Activated CD8-positive, alpha-beta memory T cell treated with anti-CD3 and anti-CD28 coated beads for 48 hours (primary cell): ENCODE measurements at places on chromosomes 4 and X.

DNA sequence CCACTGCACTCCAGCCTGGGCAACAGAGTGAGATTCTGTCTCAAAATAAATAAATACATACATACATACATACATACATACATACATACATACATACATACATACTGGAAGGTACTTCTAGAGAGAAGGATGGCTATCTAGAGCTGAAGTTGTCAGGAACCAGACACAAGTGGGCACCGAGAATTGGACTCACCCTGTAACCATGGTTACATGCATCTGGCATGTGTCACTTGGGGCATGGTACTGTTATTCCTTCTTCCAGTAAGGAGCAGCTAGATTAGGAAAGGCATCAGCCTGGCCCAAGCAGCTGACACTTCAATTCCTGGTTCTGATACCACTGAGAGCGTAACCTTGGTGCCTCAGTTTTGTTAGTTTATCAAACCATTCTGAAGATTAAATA, 127.1 kb downstream of the SH3KBP1 start:
- no peak for DNase-seq

DNA sequence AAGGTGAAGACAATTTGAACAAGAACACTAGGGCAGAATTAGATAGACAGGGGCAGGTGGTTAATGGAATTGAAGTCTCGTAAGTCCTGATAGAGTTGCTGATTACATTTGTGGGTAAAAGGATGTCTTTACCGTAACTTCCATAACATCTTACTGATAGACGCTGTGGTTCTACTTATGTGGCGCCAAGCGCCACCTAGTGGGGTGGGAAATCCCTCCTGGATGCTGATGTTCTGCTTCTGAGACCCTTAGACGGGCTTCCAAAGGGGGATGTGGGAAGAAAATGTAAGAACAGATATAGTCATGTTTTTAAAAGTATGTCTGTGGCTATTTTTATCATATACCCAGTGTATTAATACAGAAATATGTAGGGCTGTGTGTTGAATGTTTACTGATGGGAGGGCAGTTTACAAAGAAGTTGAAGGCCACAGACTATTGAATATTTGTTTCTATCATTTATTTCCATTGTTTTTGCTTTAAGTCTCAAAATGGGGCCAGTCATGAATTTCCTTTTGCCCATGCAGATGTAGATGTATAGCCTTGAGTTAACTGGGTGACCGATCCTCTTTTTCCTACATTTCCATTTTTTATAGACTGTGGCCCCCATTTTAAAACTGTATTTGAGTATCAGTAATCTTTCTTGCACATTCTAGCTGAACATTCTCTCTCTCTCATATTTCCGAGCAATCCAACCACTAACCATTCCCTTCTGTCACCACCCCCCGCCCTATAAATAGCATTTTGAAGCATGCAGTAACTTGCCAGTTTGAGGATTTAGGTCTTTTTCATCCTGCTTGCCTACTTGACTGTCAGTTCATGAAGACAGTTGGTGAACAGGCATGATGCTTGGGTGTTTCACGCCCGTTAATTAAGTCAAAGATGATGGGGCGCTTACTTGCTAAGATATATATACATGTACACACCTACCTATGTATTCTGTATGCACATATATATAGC, 12.1 kb upstream of the TLR8 start:
- DNase-seq, result no peak

DNA sequence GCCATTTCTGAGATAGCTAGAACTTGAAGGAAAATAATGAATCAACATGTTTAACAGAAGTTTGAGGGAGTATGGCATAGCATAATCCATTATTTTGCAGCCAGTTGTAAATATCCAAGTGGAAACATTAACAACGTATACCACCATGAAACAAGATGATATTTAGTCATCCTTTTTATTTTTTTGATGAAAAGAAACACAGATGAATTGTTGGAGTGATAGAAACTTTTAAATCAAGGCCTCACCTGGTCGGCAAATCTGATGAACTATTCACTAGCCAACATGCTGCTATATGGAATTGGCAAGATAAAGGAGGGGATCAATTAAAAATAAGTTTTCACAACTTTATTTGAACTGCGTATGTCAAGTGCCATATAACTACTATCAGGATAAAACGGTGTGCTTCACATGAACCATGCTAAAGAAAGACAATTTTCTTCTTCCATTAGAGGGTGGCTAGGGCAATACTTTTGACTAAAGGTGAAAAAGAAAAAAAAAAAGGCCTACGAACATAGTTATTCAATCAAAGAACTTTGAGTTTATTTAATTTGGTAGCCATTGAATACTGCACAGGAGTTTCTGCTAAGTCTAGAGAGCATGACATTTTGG, 510.7 kb downstream of the SPOCK3 start:
- no peak for DNase-seq

DNA sequence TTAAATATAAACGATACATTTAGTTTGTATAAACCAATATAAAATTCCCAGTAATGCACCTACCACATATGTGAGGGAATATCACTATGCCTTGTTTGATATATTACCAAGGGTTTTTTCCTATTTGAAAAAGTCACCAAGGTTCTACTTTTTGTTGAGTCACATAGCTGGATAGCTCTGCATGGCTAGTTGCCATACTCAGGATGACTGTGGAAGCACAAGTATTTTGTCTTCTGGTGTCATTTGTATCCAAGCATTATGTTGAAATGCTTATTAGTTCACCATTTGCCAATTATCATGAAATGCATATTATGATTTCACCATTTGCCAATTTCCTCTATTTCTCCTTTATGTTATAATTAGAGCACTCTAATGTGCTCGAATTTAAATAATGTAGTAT, 162.7 kb upstream of the TTC29 start:
- DNase-seq, result no peak

- DNase-seq, result no peak
These were observed 76.3 kb downstream of the DCHS2 start for GRCh38 chr4:154415313-154415712.

GRCh38 chrX:37872303-37872655, 24.9 kb upstream of the DYNLT3 start:
- no peak for DNase-seq

DNA sequence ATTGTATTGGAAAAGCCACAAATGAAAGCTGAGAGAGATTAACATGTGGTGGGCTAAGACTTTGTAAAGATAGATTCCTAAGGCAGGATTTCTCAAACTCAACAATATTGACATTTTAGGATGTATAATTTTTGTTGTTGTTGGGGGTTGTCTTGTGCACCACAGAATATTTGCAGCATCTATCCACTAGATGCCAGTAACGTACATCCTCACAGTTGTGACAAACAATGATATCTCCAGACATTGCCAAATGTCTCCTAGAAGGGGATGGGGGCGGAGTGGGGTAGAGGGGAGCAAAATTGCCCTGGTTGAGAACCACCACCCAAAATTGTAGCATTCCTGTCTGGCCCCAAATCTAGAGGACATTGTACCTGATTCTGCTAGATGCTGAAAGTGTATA, 14.7 kb upstream of the CBR4 start:
- DNase-seq, result no peak

- no peak for DNase-seq
These were observed at the start of gene KCNIP4 for GRCh38 chr4:21948347-21949072. TSS of gene KCNIP4 (minus strand) at chr4:21948772.

DNA sequence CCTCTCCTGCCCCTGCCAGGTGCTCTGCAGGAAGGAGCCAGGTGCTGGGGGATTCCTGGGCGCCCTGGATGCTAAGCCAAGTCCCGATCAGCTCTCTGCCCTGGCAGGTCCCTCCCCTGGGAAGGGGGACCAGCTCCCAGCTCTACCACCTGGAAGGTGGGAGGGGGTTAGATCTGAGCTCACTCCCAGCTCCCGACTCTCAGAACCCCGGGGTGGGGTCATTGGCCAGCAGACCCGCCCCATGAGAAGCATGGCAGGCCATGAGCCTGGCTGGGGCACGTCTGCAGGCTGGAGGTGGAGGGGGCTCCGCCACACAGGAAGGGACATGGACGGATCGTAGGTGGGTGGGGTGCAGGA, 83.4 kb upstream of the NKX1-1 start:
- DNase-seq, result no peak

DNA sequence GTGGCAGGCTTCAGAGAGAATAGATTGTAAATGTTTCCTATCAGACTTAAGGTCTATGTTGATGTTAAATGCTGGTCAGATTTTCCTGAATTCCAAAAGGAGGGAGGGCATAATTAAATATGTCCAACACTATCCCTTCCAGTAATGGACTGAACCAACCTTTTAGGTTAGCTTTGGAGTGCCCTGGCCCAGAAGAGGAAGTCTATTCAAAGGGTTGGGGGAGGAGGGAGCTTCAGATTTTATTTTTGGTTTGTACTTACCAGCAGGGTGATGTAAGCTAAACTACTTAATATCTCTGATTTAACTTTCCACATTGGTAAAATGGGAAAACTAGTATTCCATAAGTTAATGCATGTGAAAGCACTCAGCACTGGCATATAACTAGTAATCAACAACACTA, 91.1 kb downstream of the RBM46 start:
- DNase-seq, result no peak

- DNase-seq, result no peak
These were observed 65.2 kb upstream of the TLR2 start for GRCh38 chr4:153618833-153619232.

GRCh38 chr4:141133999-141134995, 1.0 kb upstream of the RNF150 start:
- DNase-seq, result no peak

DNA sequence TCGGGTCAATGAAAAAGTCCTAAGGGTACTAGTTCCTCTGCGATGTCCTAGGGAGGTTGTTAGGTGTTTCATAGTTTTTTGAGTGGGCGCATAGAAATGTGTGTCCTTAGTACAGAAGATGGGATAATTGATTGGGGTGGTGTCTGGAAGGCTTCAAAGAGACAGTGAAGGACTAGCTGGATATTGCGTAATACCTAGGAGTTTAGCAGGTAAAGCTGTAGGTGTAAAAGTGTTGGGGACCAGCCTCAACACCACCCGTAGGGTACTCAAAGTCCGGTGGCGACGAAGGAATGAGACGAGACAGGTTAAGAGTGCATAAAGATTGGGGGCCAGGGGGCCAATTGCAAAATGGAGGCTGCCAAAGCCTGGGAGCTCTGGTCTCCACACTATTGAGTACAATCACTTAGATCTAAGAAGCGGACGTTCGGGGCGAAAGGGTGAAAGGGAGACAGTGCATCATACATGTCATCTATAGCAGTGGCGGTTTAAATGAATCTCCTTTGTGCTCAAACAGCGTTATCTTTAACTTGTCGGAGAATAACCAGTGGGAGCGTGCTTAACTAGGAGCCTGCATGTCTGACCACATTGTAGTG, 1.0 kb downstream of the TRMT44 start:
- no peak for DNase-seq

- DNase-seq, result no peak
These were observed 34.0 kb upstream of the GNPDA2 start for GRCh38 chr4:44760142-44760898.

DNA sequence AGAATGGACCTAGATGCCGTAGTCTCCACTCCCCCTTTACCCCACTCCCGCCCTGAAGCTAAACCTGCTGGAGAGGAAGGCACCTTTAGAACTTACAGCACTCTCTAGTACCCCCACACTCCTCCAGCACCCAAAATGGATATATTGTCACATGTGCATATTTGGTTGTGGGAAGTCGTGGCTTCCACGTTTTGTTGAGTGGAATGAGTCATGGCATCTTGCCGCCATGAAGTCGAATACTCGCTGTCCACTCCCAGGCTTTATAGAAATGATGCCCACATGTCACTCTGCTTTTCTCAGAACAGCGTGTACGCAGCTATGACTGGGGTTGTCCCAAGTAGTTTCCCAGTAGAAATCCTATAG, 545 bp downstream of the ABCE1 start:
- DNase-seq, result peak; percentile 45

GRCh38 chr4:163523791-163524365, 29.4 kb downstream of the TMA16 start:
- DNase-seq, result no peak

- no peak for DNase-seq
These were observed 92.4 kb downstream of the HPRT1 start for GRCh38 chrX:134552351-134552750.

DNA sequence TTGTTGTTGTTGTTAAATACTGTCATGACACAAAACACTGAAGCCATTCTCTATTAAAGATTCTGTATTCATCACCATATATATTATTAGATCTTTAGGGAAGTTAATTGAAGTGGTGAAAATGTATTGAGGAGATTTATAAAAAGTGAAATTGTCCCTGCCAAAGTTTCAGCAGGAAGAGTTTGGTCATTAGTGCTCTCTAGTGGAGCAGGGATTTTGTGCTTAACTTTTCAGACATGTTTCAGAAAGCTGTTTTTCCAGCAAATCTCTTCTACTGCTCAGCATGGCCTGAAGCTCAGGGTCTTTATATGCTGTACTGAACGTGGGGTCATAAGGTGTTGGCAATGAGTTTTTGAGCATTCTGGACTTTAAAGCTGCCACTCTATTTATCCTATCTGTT, 36.7 kb upstream of the CXXC4 start:
- DNase-seq, result no peak

- DNase-seq, result no peak
These were observed 62.7 kb downstream of the MAML3 start for GRCh38 chr4:140091305-140091704.

GRCh38 chr4:118124997-118125396, 90.7 kb downstream of the NDST3 start:
- DNase-seq, result no peak

GRCh38 chr4:56286763-56287162, 100.5 kb downstream of the AASDH start:
- no peak for DNase-seq

DNA sequence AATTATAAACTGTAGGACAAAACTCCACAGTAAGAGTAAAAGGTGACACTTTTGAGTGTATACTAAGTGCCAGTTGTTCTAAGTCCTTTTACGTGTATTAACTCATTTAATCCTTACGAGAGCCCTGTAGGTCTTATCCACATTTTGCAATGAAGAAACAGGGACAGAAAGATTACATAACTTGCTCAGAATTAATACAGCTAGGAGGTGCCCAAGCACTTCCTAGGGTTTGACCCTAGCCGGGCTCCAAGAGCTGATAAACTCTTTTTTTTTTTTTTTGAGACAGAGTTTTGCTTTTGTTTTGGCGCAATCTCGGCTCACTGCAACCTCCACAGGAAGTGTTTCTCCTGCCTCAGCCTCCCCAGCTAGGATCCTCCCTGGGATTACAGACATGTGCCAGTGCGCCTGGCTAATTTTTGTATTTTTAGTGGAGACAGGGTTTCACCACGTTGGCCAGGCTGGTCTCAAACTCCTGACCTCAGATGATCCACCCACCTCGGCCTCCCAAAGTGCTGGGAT, 110.4 kb downstream of the UBE2K start:
- no peak for DNase-seq
